Left colon (tissue), 2 donors: ENCODE measurements at places on chromosomes 2 and 18. TPM values are rescaled to one million over a fixed set of nuclear protein-coding genes. Genes with fewer than 3 reads are reported as not detected.

Gene EPB41L5
- 30.8 TPM for total RNA-seq

Gene GYPC
- 20.5 TPM for total RNA-seq

Gene MTHFD2
- 23.4 TPM for total RNA-seq

Gene GKN1
- total RNA-seq, result not detected

Gene PLCD4
- total RNA-seq, result 3.8 TPM

Gene INPP5D
- total RNA-seq, result 6.6 TPM

- DNase-seq, result no peak
Observed at GRCh38 chr2:54422072-54422581, 34.0 kb upstream of the SPTBN1 start.

DNA sequence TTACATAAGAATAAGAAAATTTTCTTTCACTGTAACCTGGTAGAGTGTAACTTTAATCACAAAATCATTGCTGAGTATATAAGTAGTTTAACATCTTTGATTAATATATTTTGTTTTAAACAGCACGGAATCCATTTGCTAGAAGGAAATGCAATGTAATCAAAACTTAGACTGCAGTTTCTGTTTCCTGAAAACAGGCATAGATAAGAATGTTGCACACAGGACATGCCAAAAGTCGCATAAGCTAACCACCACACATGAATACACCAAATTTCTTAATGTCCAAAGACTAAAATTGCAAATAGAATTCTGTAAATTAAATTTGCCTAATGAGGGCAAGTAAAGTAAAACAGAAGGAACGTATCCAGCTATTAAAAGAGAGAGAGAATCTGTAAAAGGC lies 51.0 kb upstream of the SERPINB2 start:
- no peak for DNase-seq

- no peak for DNase-seq
Observed at GRCh38 chr2:24482251-24482971, 8.6 kb upstream of the NCOA1 start.

DNA sequence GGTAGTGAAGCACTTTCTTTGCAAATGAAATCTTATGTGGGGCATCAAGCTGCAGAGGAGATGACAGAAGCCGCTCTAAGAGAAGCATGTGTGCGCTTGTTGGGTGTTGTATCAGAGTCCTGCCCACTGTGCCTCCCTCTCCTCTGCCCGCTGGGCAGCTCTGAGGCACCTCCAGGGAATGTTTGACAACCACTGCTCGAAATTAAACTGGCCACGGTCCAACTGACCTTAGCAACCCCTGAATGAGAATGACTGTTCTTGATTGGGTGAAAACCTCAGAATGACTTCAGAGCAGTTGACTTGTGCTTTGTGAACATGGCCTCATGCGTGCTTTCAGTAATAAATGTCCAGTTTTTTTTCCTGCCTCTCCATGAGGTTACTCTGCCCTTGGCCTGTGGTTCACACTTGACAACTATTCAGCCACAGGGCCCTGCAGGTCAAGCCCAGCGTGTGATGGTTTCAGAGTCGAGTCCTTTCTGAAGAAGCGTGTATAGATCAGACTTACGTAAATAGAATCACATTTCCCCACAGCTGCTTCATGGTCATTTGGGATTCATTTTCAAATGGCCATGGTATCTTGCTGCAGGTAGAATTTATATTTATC lies 94.9 kb downstream of the SLC4A3 start:
- no peak for DNase-seq

DNA sequence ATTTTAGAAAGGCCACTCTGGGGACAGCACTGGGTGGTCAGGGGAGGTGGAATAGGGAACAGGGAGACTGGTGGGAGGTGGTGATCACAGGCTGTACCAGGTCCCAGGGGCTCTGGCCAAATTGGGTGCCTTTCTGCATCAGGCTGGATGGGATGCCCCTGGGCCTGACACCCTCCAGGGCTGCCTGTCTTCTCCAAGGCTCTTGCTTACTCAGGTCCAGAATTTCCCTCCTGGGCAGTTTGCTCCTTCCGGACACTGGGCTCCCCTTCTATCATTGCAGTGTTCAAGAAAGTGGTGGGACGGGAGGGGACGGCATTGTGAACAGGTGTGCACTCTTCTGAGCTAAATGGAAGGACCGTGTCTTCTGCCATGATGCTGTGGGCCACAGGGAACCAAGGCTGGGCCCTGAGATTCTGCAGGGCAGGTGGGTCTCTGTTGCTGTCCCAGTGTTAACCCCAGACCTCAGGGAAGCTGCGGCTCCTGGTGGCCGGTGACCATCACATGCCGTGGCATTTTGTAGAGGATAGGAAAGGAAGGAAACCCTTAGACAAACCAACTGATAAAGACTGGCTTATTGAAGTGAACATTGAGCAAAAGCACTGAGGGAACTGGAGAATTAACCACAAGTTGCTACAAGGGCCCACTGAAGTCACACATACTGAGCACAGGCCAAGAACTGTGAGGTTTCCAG lies 93.7 kb upstream of the HS6ST1 start:
- DNase-seq, result no peak

DNA sequence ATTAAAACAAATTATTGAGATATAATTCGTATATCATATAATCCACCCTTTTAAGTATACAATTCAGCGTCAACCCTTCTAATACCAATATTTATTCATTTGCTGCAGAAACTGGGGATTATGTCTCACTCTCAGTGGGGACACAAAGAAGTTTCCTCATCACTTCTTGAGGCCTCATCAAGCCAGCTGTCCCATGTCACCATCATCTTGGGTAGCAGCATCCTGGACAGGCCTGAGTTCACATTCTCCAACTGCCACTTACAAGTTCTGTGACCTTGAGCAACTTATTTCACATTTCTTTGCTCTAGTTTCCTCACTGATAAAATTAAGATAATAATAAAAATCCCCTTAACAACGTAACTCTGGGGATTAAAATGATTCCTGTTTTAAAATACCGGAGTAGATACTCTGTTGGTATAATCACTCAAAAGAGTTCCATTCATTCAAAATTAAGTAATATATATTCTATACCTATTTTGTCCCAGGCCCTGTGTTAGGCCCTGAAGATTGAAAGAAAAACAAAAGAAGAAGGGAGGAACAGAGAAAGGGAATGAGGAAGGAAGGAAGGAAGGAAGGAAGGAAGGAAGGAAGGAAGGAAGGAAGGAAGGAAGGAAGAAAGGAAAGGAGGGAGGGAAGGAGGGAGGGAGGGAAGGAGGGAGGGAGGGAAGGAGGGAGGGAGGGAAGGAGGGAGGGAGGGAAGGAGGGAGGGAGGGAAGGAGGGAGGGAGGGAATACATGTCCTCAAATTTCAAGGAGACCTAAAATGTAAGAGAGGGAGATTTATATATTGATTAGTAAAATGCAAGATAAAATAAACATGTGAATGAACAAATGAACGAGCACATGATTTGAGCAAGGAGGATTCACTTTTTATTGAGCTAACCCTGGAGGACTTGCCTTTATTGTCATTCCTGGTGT lies 42.4 kb downstream of the NCKAP5 start:
- no peak for DNase-seq

DNA sequence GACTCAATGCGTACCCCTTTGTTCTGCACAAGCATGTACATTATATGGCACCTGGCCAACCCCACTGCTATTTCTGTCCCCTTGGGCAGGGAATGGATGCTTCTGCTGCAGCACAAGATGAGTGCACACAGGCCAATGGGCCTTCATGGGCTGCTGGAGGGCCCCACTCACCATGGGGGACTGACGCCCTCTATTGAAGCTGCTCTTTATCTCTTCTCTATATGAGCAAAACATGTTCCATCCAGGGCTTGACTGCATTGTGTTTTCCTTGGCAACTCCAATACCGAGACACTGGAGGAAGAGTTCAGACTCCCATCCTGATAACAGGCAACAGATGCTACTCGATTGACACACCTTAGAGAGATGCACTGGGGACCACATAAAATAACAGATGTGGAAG lies 251.6 kb upstream of the NCKAP5 start:
- DNase-seq, result no peak

DNA sequence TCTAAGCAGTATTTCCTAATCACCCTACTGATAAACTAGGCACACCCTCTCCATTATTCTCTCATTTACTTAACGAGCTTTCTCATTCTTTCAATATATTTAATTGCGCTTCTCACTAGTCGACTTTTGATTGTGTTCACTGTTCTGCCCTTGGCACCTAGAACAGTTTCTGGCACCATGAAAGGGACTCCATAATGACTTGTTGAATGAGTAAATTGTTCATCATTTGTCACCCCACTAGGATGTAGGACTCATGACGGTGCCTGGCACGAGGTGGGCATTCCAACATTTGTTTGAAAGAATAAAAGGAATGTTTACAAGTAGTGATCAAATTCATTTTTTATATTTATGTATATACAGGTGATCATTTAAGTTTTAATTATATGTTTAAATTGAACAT lies 123.7 kb downstream of the DIS3L2 start:
- DNase-seq, result no peak

- DNase-seq, result no peak
Observed at GRCh38 chr2:216830346-216830745, 29.5 kb downstream of the TNP1 start.

- peak; percentile 49 for DNase-seq
Observed at GRCh38 chr18:12092398-12093229, 1.0 kb upstream of the ANKRD62 start.

GRCh38 chr2:152925547-152926448 lies 207.4 kb downstream of the ARL6IP6 start:
- DNase-seq, result peak; percentile 72

DNA sequence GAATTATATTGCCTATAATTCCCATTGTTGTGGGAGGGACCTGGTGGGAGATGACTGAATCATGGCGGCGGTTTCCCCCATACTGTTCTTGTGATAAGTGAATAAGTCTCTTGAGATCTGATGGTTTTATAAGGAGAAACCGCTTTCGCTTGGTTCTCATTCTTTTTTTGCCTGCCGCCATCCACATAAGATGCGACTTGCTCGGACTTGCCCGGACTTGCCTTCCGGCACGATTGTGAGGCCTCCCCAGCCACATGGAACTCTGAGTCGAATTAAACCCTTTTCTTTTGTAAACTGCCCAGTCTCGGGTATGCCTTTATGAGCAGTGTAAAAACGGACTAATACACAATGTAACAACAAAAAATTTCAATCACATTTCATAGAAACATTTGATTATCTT lies 115.8 kb downstream of the C2orf74 start:
- DNase-seq, result no peak

DNA sequence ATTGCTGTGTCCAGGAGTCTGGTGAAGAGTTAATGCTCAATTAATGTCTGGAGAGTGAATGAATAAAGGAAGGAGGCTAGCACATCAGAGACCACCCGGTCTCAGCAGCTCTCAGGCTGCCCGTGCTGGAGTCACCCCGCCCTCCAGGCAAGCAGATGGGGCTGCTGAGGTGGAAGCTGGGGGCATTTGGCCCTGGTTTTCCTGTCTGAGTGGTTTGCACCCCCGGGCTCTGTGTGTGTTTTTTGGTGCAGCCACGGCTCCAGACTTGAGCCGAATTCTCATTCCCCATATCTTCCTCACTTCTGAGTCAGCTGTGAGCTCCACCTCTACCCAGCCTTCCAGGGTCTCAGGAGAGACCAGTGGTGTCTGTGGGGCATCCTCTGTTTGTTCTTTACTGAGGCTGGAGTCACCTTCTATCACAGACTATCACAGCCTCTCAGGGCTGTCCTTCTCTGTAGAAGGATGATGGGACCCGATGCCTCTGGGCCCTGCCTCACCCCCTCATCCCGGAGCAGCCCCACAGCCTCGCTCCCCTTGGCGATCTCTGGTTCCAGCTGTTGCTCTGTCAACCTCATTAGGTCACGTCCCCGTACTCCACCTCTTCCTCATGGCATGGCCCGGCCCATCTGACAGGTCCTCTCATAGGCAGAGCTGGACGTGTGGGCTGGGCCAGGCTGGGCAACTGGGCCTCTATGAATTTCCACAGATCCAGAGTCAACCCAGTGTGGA lies 60.8 kb downstream of the HS1BP3 start:
- DNase-seq, result peak; percentile 4

DNA sequence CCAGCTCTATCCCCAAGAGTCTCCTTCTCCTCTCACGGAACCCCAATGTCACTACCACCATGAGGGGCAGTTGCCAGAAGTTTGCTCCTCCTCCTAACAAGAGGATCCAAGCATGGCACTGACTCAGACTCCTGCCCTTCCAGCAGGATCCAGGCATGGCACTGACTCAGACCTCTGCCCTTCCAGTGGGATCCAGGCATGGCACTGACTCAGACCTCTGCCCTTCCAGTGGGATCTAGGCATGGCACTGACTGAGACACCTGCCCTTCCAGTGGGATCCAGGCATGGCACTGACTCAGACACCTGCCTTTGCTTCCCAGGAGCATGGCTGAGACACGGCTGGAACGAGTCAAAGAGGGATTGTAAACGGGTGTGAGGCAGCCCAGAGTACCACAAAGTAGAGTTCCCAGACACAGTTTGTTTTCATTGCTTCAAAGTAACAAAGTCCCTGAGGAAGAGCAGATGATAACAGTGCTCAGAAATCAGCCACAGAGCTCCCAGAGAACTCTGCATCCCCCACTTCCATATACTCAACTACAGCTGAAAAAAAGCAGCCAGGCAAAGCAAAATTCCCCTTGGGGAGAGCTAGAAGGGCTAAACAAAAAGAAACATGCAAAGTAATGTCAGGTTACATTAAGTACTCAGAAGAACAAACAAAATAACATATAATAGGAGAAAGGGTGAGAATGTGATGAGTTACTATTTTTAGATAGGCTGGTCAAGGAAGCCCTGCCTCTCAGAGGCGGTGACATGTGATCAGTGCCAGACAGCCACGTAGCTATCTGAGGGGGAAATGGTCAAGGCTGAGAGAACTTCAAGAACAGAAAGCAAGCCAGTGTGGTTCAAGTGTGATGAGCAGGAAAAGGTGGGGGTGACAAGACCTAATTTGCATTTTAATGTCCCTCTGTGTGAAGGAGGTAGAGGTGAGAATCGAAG lies 3.0 kb downstream of the BUB1 start:
- peak; percentile 39 for DNase-seq

GRCh38 chr2:83058683-83059082 lies 1400.4 kb downstream of the SUCLG1 start:
- no peak for DNase-seq

- DNase-seq, result no peak
Observed at GRCh38 chr18:43571078-43571689, 293.9 kb upstream of the SYT4 start.

DNA sequence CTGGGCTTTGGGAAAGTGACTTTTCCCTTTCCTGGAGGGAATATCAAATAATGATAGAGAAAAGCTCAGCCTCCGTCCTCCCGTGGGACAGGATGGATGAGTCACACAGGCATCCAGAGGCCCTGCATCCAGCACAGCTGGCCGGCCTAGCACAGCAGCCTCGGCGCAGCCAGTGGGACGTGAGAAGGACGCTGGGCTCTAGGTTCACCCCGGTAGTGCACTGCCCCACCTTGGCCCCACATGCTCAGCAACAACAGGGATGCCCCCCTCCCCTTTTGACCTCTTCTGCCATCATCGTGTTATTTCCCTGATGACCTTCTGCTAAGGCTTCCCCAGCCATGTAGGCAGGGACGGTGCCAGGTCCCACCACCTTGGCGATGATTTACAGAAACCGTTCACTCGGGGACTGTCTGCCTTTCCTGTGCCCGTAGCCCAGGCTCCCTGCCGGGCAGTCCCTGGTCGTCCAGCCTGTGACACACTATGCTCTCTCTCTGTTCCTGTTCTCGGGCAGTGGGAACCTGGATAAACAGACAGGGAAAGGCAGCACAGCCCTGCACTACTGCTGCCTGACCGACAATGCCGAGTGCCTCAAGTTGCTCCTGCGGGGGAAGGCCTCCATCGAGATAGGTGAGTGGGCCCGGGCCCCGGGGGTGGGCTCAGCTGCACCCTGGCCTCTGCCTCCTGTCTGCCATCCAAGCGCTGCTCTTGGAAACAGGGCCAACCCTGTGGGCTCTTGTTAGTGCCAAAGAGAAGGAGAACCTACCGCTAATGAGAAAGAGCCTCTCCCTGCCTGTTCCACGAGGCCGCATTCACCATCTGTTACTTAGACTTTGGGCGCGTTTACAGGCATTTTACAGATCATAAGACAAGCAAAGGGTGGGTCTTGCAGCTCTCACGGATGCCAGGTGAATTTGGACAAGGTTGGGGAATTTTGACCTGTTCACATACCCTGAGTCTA lies 44.6 kb downstream of the ITGB1BP1 start:
- peak; percentile 38 for DNase-seq
